ENCODE measurements at places on chromosomes 2 and 18. TPM values are rescaled to one million over a fixed set of nuclear protein-coding genes. Genes with fewer than 3 reads are reported as not detected.

DNA sequence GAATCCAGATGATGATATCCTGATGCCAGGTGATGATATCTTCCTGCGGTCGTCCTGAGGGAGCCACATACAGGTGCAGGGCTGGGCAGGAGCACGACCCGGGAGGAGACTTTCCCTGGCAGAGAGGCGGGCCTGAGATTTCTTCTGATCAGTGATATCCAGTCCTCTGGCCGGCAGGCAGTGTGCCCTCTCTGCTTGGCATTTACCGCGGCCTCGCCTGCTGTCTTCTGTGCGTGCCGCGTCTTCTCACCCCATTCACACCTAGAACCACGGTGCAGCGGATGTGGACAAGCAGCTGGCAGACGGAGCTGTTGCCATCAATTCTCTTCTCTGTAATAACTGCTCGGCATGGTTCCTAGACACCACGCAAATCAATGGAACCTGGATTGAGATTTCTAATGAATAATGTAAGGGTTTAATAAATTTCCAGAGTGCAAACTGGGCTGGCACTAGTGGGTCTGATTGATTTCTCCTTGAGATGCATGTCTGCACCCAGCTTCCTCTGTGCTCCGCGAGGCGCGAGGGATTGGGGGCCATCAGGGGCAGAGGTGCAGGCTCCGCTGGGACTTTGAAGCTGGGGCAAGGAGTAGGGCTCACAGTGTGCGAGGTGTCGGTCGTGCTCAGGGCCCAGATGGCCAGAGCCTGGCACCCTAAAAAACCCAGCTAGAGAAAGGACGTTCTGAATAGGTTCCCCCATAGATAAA lies 208.9 kb upstream of the HDAC4 start:
- no peak for DNase-seq

Gene FOXI3
- polyA plus RNA-seq: not detected

- no peak for DNase-seq
Observed at GRCh38 chr2:232028631-232029030, 67.1 kb downstream of the DIS3L2 start.

- DNase-seq: peak; percentile 15
Observed at GRCh38 chr2:78999406-78999805, 26.1 kb upstream of the REG3G start.

Gene LIMS2
- 346 TPM for polyA plus RNA-seq

- no peak for DNase-seq
Observed at GRCh38 chr18:79487801-79488201, 92.1 kb downstream of the NFATC1 start.

DNA sequence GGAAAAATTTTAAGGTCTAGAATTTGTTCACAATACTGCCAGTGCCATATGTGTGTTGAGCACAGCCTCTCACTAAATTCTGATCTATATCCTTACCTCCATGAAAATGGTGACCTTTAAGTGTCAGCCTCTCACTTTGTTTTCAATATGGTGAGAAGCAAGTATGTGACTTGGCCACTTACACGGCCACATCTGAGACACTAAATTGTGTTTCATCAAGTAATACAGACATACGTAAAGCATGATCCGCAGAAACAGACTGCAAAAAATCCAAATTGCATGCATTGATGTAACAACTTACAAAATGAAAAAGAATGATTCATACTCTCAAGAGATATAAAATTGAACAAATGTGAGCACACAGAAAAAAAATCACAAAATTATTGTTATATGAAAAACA lies 55.2 kb upstream of the UGP2 start:
- no peak for DNase-seq

Gene RAMP1
- polyA plus RNA-seq: 185 TPM

- DNase-seq: no peak
Observed at GRCh38 chr18:2396162-2396505, 175.2 kb downstream of the METTL4 start.

- no peak for DNase-seq
Observed at GRCh38 chr2:6773007-6773693, 92.6 kb downstream of the CMPK2 start.

DNA sequence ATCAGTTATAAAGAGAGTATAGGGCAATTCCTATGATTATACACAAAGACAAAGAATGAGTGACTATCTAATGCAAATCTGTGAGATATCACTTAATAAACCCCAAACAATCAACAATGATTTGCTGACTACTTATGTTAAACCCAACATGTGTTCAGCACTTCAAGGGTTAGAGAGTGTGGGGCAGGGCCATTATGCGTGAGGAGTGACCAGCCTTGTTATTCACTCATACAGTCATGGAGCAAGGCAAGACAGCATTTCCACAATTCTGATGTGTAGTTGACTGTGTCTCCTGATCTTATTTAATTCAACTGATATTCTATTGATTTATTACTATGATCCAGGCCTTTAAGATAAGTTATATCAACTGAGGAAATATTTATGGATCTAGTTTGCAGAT lies 251.7 kb downstream of the CYRIA start:
- DNase-seq: no peak

DNA sequence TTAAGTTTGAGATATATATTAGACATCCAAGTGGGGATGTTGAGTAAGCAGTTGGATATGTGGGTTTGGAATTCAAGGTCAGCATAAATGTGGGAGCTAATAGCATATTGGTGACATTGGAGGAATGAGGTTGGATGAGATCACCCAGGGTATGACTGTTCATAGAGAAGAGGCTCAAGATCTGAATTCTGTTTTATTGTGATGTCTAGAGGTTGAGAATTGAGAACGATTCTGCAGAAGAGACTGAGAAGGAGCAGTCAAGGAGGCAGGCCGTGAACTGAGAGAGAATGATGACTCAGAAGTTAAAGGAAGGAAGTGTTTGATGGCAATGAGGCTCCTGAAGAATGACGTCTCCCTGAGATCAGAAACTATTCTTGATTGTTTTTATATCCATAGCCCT lies 5.9 kb downstream of the SERPINB11 start:
- DNase-seq: no peak

DNA sequence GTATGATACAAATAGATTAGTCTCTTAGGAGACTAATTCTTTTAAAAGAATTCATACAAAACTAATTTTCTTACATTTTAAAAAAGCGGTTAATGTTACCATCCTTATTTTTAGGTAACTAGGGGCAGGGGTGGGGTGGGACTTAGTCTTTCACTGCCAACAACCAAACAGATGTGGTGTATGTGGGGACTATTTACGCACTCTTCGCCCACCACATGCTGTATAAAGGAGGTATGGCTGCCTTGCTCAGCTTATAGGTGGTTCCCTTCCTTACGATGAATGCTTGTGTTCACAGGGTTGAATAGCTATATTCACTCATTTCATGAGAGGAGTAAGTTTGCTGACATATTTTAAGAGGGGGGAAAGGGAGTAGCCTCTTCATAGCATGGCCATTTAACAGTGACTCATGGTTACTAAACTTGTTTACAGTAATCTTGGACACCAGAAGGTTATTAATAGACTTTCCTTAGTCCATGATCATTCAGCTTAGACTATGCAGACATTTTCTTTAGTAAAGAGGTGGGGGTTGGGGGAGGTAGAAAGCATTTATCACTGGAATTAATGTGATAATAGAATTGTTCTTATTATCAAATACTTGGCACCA lies 61.8 kb downstream of the CAB39 start:
- no peak for DNase-seq

Measured in urinary bladder (tissue), 4 donors.